Hematopoietic multipotent progenitor cell (in vitro differentiated cells): ENCODE measurements at places on chromosomes 5 and 9. TPM values are rescaled to one million over a fixed set of nuclear protein-coding genes. Genes with fewer than 3 reads are reported as not detected.

- no peak for DNase-seq
Observed at GRCh38 chr9:95218773-95219172, 98.7 kb downstream of the FANCC start.

DNA sequence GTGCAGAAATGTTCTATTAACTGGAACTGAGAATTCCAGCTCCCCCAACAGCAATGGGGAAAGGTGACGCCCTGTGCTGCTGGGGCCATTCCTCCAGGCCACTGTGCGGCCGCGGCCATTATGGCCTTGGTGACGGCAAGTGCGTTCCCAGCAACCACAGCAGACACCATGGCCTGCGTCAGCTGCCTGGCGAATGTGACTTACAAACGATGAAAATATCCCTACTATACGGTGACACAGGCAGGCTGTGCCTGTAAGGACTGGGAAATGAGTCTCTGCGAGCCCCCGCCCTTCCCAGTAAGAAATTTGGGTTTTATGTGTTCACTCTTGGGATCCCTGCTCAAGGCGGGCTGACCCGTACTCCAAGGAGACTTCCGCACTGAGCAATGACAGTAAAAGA lies 20.6 kb downstream of the CLPTM1L start:
- no peak for DNase-seq

DNA sequence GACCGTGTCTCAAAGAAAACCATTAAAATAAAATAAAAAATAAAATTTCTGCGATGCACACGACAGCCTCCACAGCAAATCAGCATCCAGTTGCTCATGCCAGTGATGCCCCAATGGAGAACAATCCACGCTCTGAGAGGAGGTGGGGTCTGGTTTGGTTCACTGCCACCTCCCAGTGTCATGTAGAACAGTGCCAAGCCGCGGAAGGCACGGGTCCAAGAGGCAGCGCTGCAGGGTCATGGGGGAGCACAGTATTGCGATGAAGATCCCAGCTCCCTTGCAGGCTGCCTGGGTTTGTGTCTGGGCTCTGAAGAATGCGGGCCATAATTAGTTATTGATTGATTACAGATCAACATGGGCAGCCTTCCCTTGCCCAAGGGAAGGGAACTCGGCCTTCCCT lies 6.1 kb upstream of the CACFD1 start:
- no peak for DNase-seq

The KIF2A gene
- total RNA-seq = 41.7 TPM

GRCh38 chr5:146466521-146467349 lies 19.6 kb downstream of the TCERG1 start:
- DNase-seq = no peak

The BNIP1 gene
- total RNA-seq = 8.6 TPM

- DNase-seq = no peak
Observed at GRCh38 chr5:146622391-146622790, 106.4 kb upstream of the GPR151 start.

- peak; percentile 53 for DNase-seq
Observed at GRCh38 chr9:21326526-21327139, 8.6 kb downstream of the KLHL9 start.

GRCh38 chr9:132312873-132313272 lies 41.9 kb downstream of the SETX start:
- no peak for DNase-seq

- no peak for DNase-seq
Observed at GRCh38 chr5:1311439-1312055, 16.7 kb upstream of the TERT start.

The GAS1 gene
- total RNA-seq = 0.27 TPM

DNA sequence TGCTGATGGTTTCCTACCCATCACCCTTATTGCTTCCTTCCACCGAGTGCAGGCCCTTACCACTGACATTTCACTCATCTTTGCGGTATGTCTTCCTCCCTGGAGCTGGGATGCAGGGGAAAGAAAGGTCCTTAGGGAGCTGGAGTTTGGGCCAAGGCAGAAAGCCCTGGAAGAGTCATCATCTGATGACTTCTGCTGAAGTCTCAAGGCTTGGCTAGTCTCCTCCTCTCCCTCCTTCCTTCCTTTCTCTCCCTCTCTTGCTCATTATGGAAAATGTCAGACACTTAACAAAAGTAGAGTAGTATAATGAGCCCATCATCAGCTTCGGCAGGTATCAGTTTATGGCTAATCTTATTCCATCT lies 40.0 kb downstream of the LARP1 start:
- DNase-seq = no peak

The DIPK1B gene
- total RNA-seq = 227 TPM
